ENCODE measurements at places on chromosomes 1 and 21.

GRCh38 chr1:53122961-53123413 is 19.5 kb downstream of the SLC1A7 start:
- no peak for DNase-seq

GRCh38 chr1:238777551-238777950 is 608.8 kb upstream of the CHRM3 start:
- no peak for DNase-seq

DNA sequence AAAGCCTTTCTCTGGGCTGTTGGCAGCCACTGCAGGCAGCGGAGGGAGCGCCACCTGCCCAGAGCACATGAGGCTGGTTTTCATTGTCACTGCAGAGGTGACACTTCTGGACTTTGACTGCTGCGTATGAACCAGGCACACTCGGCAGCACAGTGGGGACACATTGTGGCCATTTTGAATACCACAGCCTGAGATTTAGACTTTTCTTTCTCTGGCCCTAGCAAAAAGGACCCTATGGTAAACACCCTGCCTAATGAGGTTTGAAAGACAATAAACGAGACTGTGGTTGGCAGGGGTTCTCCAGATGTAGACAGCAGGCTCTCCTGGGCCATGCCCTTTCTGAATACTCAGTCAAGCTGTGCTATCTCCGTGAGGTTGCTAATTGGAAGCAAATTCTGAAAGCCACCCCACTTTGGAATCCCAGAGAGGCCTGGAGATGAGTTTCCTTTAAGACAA is 12.0 kb upstream of the KCNE2 start:
- peak; percentile 81 for DNase-seq

- DNase-seq: no peak
Measured at GRCh38 chr1:221315330-221315729, 426.6 kb downstream of the DUSP10 start.

DNA sequence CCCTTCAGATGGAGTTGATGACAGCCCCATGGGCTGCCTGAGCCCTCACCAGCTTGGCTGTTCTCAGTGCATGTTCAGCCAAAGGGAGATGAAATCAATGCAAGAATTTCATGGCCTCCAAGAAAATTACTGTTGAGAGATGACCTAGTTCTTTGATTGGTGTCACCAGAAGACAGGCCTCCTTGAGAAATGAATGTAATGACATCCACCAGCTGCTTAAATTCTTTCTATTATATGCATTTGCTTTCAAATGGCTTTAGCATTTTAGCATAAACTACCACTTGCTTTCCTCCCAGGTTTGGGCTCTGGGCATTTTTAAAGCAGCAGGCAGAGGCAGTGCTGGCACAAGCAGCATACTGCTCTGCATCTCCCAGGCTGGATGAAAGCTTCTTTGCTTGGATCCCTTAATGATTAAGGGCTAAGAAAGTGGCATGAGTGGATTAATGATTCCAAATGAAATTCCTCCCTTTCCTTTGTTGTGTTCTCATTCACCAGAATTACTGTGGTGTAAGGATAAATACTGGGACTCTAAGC is 278.4 kb downstream of the ZNF326 start:
- no peak for DNase-seq

- DNase-seq: no peak
Measured at GRCh38 chr1:29551123-29551936, 315.0 kb downstream of the PTPRU start.
